Right hindlimb (tissue), 1 donor: ENCODE measurements at places on chromosomes 12 and 14.
A peak's percentile ranks its signal among the peaks of the same experiment; 100 is the strongest.

- DNase-seq, result no peak
Measured at GRCh38 chr12:104586351-104586919, 129.7 kb downstream of the CHST11 start.

GRCh38 chr12:96513681-96514080, 24.3 kb downstream of the CFAP54 start:
- no peak for DNase-seq

DNA sequence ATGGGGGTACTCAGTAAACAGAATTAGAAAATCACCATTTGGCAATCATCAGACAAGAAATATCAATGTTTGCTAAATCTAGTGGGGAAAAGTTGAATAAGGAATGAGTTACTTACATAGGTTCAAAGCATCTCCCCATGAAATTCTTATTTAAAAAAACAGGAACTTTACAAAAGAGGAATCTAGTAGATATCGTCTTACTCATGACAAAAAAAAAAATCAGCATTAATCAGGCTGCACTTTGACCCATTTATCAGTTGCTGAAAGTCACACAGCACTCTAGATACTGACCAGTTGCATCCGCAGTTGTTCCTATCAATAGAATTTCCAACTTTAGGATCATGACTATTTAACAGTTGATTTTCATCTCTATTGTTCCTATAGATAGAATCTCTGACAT, 5.8 kb upstream of the DICER1 start:
- DNase-seq, result no peak

GRCh38 chr12:84738481-84738972, 174.1 kb downstream of the SLC6A15 start:
- DNase-seq, result no peak

GRCh38 chr12:130013771-130014484, 110.1 kb upstream of the TMEM132D start:
- peak; percentile 61 for DNase-seq

GRCh38 chr12:116916714-116917114, 6.0 kb downstream of the FBXW8 start:
- DNase-seq, result no peak

- DNase-seq, result no peak
Measured at GRCh38 chr14:38065106-38065762, 142.5 kb upstream of the SSTR1 start.

DNA sequence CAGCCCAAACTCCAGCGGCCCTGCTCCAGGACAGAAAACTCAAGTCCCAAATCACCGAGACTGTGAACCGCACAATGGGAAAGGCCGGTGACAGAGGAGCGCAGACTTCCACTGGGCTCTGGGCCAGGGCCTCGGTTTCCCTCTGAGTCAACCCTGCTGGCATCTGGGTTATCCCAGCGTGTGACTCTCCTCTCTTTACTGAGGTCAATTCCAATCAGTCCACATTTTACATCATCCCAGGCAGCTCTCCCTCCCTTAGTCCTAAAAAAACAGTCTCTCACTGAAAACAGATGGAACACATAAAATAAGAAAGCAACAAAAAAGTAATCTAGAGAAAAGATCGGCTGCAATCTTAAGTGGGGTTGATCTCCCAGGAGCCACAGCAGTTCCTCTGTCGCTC, 36.9 kb downstream of the ITPK1 start:
- no peak for DNase-seq

DNA sequence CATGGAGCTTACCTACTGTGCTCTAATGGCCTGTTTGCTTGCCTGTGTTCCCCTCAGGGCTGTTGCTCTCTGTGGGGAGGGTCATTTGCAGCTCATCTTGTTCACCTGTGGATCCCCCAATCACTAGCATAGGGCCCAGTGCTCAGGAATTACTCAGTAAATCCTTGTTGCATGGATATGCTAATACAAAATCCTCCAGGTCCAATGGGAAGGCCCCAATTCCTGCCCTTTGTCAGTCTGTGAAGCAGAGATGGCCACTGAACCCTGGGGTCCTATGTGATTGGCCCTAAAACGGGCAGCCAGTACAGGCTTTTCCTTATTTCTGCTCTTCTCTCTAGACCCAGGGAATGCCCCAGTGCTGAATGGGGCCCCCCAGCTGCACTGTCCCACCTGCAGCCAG, 44.1 kb downstream of the FOS start:
- DNase-seq, result no peak

DNA sequence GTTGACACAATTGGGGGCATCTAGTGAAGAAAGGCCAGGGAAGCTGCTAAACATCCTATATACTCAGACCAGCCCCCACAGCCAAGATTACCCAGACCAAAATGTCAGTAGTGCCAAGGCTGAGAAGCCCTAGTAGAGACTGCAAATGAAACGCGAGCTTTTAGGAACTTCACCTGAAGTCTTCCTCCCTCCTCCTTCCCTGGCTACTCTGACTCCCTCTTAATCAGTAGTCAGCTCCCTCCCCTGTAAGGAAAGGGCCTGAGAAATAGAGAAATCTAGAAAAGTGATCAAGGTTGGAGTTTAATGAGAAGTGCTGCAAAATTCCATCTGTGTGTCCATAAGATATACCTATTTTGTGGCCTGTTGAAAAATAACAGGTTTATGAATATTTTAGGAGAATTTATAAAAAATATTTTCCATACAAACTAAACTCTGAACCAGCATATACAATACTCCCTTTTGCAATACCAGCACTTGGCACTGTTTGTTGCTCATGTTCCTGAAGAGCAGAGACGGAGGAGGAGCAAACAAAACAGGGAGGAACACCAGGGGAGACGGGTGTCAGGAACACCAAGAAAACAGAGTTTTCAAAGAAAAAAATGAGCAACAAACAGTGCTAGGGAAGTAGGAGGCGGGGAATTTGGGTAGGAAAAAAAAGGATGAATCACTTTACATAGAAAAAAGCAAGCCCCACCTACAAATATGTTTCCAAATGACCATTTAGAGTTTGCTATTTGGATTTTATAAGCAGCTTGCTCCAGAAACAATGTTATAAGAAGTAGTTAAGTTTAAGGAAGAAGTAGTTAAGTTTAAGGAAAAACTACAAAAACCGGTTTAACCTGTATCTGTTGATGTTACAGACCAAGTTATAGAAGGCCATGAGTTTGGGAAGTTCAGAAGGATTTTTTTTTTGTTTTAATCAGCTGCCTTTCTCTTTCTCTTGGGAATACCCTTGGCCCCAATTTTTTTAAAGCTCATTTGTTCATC, 282.1 kb upstream of the GRIP1 start:
- no peak for DNase-seq
